Aorta (tissue), 5 donors: ENCODE measurements at places on chromosomes 3 and 15. TPM values are rescaled to one million over a fixed set of nuclear protein-coding genes. Genes with fewer than 3 reads are reported as not detected.

AHSG gene
- total RNA-seq, result not detected

SLC49A4 gene
- total RNA-seq, result 10.3 TPM

GMNC gene
- total RNA-seq, result not detected

DPPA2 gene
- total RNA-seq, result not detected

CPLX3 gene
- total RNA-seq, result not detected

TGM5 gene
- 0.84 TPM for total RNA-seq

FRMD4B gene
- total RNA-seq, result 73.6 TPM

CTXN2 gene
- total RNA-seq, result not detected

NRROS gene
- 17.3 TPM for total RNA-seq

ANKRD34C gene
- 0.30 TPM for total RNA-seq

USP13 gene
- 9.3 TPM for total RNA-seq

DNA sequence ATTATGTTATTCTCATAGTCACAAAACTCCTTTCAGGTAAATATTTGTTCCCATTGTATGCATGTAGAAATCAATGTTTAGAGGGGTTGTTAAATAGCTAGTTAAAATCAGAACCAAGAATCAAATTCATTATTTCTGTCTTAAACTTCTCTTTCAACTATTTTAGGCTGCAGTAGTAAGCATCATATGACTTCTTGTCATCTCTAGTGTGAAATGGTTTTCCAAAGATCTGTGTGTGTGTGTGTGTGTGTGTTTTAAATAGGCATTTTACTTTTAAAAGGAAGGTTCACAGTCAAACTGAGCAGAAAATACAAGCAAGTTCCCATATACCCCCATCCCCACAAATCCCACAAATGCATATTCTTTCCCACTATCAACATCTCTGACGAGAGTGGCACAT, 506.5 kb downstream of the LPP start:
- no peak for DNase-seq
- no peaks in the 10 kb centered on the region for H3K36me3 ChIP-seq
- H3K4me1 ChIP-seq, result peaks cover 6% of the 10 kb centered on the region
- H3K27ac ChIP-seq, result no peak overlapping the region
- no peak overlapping the region for H3K4me3 ChIP-seq

DNA sequence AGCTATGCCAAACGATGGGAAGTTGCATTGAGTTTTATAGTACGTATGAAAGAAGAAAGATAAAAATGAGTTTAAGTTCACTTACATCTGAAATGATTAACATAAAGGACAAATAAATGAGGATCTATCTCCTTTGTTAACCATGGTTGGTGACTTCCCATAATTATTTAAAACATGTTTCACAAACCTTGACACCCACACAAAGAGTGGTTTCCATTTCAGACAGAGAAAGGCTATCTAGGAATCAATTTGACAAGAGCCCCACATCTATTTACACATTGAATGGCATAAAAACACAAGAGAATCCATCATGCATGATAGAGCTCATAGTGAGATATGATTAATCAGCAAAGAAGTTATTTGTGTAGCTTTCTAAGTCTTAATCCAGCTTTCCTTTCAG, 14.2 kb upstream of the MTMR10 start:
- no peaks in the 10 kb centered on the region for H3K36me3 ChIP-seq
- H3K27ac ChIP-seq, result no peak overlapping the region
- DNase-seq, result no peak
- H3K4me3 ChIP-seq, result no peak overlapping the region
- no peaks in the 10 kb centered on the region for H3K27me3 ChIP-seq
- H3K4me1 ChIP-seq, result no peaks in the 10 kb centered on the region

- H3K27me3 ChIP-seq, result no peaks in the 10 kb centered on the region
- H3K4me1 ChIP-seq, result peaks cover 7% of the 10 kb centered on the region
- peak overlapping the region; percentile 65 for H3K4me3 ChIP-seq
- no peaks in the 10 kb centered on the region for H3K36me3 ChIP-seq
- DNase-seq, result no peak
Observed at GRCh38 chr15:101250341-101250831, 1.5 kb downstream of the CHSY1 start.

- DNase-seq, result no peak
- H3K4me1 ChIP-seq, result no peaks in the 10 kb centered on the region
- no peaks in the 10 kb centered on the region for H3K27me3 ChIP-seq
- no peak overlapping the region for H3K4me3 ChIP-seq
- no peak overlapping the region for H3K27ac ChIP-seq
Observed at GRCh38 chr15:42083916-42084315, 10.4 kb downstream of the PLA2G4D start.

DNA sequence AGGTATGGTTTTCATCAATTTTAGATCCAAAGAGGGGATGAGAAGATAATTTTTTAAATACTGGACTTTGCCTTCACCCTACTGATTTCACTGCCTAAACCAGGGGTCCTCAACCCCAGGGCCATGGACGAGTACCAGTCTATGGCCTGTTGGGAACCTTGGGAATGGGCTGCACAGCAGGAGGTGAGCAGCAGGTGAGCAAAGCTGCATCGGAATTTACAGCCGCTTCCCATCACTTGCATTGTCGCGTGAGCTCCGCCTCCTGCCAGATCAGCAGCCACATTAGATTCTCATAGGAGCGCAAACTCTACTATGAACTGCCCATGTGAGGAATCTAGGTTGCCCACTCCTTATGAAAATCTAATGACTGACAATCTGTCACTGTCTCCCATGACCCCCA, 76.3 kb upstream of the TTBK2 start:
- no peak overlapping the region for H3K4me3 ChIP-seq
- no peaks in the 10 kb centered on the region for H3K27me3 ChIP-seq
- no peaks in the 10 kb centered on the region for H3K4me1 ChIP-seq
- H3K36me3 ChIP-seq, result no peaks in the 10 kb centered on the region
- no peak for DNase-seq
- H3K27ac ChIP-seq, result no peak overlapping the region

- H3K27ac ChIP-seq, result no peak overlapping the region
- H3K4me1 ChIP-seq, result no peaks in the 10 kb centered on the region
- DNase-seq, result no peak
- no peaks in the 10 kb centered on the region for H3K36me3 ChIP-seq
Observed at GRCh38 chr3:170712336-170712735, 126.5 kb upstream of the SLC7A14 start.

DNA sequence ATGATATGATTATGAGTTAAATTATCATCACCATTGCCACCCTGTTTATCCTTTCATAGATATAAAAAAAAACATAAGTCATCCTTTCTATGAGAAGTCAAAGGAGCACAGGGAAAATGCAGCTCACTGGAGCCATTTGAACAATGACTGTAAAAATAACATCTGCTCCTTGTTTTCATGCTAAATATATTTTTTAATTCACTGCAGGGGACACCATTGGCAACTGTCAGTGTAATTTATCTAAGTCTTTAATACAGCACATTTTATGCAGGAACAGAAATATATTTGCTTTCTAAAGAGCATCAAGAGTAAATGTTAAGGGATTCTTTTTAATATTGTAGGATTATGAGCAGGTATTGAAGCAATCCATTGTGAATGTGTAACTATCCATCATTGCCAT, 371.3 kb downstream of the ZBBX start:
- no peak for DNase-seq
- H3K27me3 ChIP-seq, result no peaks in the 10 kb centered on the region
- no peak overlapping the region for H3K27ac ChIP-seq
- no peak overlapping the region for H3K4me3 ChIP-seq

GRCh38 chr15:28911310-28911931, 25.6 kb downstream of the APBA2 start:
- no peaks in the 10 kb centered on the region for H3K4me1 ChIP-seq
- no peak overlapping the region for H3K4me3 ChIP-seq
- no peaks in the 10 kb centered on the region for H3K27me3 ChIP-seq
- no peak for DNase-seq
- no peaks in the 10 kb centered on the region for H3K36me3 ChIP-seq

DNA sequence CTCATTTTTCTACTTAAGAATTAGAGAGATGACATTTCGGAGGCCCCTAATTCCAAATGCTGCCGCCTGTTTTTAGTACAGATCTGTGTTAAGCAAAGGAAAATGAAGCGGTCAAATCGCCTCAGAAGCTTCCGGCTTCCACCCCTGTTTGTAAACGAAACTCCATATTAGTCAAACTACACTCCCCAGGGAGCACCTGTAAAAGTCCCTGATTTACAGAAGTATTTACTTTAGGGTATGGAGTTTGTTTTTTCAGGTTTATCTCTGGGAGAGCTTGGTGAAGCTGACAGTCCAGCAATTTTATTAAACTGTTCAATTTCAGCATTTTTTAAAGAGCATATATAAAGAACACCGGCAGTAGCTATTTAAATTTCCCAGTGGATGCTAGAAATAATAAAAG, 319.8 kb downstream of the FHIT start:
- H3K27me3 ChIP-seq, result no peaks in the 10 kb centered on the region
- DNase-seq, result no peak
- no peak overlapping the region for H3K4me3 ChIP-seq
- no peaks in the 10 kb centered on the region for H3K4me1 ChIP-seq

GRCh38 chr3:152039887-152040286, 166.4 kb downstream of the SUCNR1 start:
- no peaks in the 10 kb centered on the region for H3K36me3 ChIP-seq
- no peak overlapping the region for H3K4me3 ChIP-seq
- H3K27ac ChIP-seq, result no peak overlapping the region
- H3K4me1 ChIP-seq, result no peaks in the 10 kb centered on the region

DNA sequence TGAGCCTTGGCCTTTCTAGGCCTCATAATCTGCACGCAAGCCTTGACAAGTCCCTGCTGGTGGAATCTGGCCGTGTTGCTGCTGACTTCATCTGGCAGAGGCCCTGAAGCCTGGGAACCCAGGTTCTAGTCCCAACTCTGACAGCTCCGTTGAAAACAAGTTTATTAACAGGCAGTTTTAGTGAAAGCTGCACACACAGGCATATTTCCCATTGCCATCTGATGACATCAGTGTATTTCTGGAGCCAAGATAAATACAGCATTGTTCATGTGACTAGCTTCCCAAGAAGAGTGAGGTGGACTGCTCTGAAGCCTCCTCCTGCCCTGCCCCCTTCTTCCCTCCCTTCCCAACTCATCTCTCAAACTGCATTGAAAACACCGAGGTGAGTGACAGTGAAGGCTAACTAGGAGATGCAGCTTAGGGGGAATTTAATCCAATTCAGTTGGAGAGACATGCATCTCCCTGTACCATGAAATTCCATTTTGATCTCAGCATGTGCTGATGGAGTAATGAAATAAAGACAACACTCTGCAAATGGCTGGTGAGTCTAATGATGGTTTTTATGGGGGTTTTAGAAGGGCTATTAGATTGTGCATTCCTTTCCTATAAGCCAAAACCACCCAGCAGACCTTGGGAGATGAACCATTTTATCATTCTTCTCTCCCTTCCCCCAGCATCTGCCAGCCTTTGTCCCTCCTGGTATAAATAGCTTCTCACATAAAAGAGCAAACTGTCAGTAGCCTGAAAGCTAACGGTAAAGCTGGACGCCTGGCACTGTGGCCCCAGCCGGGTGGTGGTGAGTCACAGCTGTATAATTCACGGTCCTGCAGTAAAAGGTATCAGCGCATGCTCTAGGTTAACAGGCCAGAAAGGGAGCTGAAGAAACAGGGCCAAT, 38.0 kb downstream of the PRICKLE2 start:
- DNase-seq, result peak; percentile 82
- H3K4me1 ChIP-seq, result no peaks in the 10 kb centered on the region
- peak overlapping the region; percentile 56 for H3K27ac ChIP-seq
- no peak overlapping the region for H3K4me3 ChIP-seq
- H3K27me3 ChIP-seq, result no peaks in the 10 kb centered on the region

- no peaks in the 10 kb centered on the region for H3K27me3 ChIP-seq
- peak overlapping the region; percentile 18 for H3K27ac ChIP-seq
- no peak for DNase-seq
- H3K4me3 ChIP-seq, result peak overlapping the region; percentile 44
Observed at GRCh38 chr3:120348065-120348990, 826 bp downstream of the LRRC58 start.

GRCh38 chr3:77967621-77968020, 927.7 kb downstream of the ROBO2 start:
- H3K27me3 ChIP-seq, result no peaks in the 10 kb centered on the region
- H3K27ac ChIP-seq, result no peak overlapping the region
- no peak overlapping the region for H3K4me3 ChIP-seq
- H3K4me1 ChIP-seq, result no peaks in the 10 kb centered on the region
- DNase-seq, result no peak
- no peaks in the 10 kb centered on the region for H3K36me3 ChIP-seq

DNA sequence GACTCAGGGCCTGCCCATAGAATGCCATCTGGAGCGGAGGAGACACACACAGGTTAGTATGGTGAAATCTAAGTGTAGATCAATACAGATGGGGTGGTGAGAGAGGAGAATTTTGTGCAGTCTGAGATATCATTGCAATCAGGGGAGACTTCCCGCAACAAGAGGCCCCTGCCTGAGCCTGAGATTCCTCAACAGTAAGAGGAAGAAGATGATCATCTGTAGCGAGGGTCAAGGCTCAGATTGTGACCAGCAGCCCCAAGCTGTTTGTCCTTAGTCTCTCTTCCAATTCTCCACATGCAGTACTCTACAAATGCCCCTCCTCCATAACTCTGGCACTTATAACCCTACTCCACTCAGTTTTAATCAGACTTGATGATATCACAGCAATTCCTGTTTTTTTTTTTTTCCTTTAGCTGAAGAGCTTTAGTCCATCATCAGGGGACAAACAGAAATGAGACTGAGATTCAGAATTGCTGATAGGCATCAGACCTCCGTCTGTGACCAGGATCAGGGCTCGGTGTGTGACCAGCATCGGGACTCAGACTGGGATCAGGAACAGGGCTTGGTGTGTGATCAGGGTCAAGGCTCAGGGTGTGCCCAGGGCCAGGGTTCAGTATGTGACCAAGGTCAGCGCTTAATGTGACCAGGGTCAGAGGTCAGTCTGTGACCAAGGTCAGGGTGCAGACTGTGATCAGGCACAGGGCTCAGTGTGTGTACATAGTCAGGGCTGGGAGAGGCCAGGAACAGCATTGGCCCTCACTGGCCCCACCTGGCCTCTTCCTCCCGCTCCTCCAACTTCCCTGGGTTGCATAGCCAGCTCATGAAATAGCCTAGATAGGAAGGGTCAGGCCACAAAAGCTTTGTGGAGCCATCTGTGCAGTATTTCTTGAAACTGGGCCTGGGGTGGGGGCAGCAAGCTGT, 14.1 kb downstream of the LOXL1 start:
- no peaks in the 10 kb centered on the region for H3K36me3 ChIP-seq
- no peaks in the 10 kb centered on the region for H3K27me3 ChIP-seq
- DNase-seq, result peak; percentile 67
- H3K4me3 ChIP-seq, result no peak overlapping the region

DNA sequence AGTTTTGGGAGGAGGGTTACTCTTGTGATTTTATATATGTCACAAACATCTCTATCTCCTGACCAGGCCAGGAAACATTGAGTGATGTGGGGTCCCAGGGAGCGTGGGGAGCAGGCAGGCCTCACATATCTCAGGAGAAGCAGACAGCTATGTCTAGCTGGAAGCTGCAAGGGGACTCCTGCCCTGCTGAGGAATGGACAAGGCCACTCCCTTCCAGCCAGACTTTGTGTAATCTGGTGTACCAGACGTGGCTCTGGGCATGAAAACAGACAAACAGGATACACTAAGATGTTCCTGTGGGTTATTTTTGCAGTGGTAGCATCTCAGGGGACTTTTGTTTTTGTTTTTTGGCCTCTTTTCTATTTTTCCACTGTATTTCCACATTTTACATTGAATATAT, 23.2 kb downstream of the CYP8B1 start:
- DNase-seq, result no peak
- peak overlapping the region; percentile 37 for H3K27ac ChIP-seq
- no peak overlapping the region for H3K4me3 ChIP-seq
- H3K27me3 ChIP-seq, result no peaks in the 10 kb centered on the region
- H3K4me1 ChIP-seq, result no peaks in the 10 kb centered on the region
- no peaks in the 10 kb centered on the region for H3K36me3 ChIP-seq
